ENCODE measurements at places on chromosomes 16 and 17.

DNA sequence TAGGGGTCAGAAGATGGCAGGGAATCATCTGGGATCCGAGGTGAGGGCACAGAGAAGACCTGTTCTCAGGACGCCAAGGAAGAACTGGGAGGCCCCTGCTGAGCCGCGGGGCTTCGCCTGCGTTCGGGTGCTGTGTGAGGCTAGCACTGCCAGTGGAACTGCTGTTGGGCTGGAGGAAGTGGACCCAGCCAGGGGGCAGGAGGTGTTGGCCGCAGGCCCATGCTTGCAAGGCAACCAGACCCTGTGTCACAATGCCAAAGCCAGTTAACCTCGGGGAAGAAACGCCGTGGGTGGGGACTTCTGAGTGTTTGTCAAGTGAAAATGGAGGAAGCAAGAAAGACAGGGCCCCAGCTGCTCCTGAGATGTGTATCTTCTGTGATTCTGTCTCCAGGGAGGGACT is 185.5 kb downstream of the LGALS9B start:
- DNase-seq = no peak

DNA sequence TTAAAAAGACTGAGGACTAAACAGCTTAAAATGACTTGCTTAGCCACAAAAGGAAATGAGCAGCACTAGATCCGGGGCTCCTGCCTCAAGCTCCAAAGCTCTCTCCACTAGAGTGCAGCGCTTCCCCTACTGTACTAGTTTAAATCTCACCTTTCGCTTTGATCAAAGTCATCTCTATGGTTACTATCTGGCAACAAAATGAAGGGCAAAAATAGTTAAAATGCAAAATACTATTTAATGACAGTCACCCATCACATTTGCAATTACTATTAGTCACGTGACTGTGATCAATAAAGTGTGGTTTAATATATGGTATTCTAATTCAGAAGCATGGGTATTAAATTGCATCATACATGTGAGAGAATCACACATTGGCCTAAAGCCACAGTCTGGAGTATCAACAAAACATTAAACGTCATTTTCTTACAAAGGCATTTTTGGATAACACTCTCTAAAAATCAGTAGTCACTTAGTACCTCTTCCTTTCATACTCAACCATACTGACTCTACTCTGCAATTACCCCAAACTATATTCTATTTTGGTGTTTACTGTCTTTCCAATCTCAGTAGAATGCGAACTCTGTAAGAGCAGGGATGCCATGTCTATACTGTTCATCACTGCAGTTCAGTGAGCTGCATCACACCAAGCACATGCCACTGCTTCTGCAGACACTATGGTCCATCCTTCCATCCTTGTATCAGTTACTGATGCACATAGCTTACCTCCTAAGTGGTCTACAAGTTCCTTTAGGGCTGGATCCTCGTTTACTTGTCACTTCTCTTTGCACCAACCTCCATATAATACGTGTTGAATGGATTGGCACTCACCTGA is 6.2 kb downstream of the PSMD12 start:
- peak; percentile 25 for DNase-seq

GRCh38 chr17:33682599-33682998 is 389.5 kb upstream of the ASIC2 start:
- DNase-seq = no peak

DNA sequence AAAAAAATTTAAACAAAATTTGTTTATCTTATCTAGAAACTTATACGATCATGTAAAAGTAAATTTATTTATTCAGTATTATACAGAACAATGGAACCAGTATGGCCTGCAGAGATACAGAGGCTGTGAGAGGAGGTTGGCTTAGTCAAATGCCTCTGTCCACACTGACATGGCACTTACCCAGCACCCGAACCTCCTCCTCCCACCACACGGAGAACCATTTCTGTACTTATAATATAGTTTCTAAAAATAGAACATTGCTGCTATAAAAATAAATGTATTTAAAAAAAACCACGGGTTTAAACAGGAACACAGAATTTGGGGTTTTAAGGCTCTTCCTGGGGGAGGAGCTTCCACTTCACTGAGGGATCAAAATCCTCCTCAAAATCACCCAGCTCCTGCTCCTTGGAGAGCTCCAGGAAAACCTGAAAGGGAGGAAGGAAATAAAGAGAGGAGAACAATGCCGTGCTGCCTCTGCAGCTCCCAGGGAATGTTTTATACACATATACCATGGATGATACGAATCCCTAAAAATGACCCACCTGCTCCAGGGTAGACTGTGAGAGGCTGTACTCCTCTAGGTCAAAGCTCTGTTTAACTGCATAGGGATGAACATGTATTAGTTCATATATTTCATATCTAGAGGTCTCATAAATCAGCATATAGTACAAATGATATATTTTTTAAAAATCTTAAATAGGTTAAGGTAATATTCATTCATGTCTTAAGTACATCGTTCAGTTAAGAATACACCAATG is 87.3 kb downstream of the ABCA8 start:
- DNase-seq = no peak

GRCh38 chr17:52148969-52149351 is 9.6 kb downstream of the CA10 start:
- no peak for DNase-seq

DNA sequence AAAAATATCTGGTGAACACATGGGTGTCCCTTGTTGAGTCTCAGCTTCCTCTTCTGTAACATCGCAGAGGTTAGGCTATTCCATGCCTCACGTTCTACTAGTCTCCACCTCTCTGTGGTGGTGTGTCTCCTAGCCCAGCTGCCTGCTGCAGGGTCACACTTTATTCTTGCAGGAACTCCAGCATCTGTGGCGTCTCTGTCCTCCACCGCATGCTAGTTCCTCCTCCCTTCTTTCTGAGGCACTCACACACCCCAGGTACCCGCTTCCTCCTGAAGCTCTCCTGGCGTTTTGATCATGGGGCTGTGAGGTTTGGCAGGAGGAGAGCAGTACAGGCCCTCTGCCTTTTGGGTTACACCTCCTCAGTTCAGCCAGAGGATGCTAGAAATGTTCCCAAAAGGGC is 9.9 kb upstream of the TEX2 start:
- no peak for DNase-seq

- DNase-seq = no peak
These were observed 91.2 kb downstream of the GNAO1 start for GRCh38 chr16:56282451-56282850.

DNA sequence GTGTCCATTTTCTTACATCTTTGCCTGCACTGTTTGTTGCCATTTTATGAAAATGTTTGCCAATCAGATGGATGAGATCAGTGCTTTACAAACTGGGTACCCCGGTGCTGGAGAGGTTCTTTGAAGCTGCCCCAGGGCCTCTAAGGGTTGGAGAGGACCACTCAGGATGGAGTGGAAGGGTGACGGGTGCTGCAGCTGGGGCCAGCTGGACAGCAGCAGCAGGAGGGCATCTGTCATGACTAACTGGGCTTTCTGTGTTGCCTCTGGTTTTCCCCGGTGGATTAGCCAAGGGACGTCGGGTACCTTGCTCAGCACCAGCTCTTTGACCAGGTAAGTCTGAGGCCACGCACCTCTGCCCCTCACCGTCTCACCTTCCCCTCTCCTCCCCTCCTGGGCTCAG is 12.3 kb downstream of the KDM8 start:
- no peak for DNase-seq

DNA sequence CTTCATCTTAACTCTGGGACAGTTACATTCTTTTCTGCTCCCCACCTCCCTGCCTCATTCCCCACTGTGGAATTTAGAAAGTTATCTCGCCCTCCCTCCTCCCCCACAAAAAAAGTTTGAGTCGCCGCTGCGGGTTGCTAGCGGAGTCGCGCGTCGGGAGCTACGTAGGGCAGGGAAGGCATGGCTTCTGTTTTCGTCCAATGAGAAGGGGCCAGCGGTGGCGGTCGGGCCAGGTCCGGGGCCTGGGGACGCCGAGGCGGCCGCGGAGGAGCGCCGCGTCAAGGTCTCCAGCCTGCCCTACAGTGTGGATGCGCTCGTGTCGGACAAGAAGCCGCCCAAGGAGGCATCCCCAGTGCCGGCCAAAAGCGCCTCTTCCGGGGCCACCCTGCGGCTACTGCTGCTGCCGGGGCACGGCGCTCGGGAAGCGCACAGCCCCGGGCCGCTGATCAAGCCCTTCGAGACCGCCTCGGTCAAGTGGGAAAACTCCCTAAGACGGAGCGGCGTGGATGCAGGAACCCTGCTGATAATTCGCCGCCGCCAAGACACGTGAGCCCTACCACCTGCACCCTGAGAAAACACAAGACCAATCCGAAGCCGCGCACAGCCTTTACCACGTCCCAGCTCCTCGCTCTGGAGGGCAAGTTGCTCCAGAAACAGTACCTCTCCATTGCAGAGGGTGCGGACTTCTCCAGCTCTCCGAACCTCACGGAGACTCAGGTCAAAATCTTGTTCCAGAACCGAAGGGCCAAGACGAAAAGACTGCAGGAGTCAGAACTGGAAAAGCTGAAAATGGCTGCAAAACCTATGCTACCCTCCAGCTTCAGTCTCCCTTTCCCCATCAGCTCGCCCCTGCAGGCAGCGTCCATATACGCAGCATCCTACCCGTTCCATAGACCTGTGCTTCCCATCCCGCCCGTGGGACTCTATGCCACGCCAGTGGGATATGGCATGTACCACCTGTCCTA is 8.9 kb downstream of the OR4D1 start:
- DNase-seq = peak; percentile 61

DNA sequence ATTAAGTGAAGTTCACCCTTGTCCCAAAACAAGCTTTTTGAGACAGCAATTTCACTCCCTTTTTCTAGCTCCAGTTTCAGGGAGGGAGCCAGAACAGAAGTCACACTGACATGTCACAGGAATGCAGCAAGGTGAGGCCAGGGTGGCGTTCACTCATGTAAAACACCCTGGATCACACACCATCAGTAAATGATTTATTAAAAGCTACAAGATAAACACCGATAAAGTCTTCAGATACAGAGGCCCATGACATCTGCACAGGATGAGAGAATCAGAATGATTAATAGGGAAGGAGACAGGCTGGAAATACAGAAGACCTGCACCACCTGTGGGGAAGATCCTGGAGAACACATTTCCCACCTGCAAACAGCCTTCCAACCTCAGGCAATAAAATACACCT is 77.5 kb upstream of the DYNLRB2 start:
- DNase-seq = no peak

GRCh38 chr17:58330997-58331814 is 2.6 kb upstream of the TSPOAP1 start:
- peak; percentile 73 for DNase-seq

DNA sequence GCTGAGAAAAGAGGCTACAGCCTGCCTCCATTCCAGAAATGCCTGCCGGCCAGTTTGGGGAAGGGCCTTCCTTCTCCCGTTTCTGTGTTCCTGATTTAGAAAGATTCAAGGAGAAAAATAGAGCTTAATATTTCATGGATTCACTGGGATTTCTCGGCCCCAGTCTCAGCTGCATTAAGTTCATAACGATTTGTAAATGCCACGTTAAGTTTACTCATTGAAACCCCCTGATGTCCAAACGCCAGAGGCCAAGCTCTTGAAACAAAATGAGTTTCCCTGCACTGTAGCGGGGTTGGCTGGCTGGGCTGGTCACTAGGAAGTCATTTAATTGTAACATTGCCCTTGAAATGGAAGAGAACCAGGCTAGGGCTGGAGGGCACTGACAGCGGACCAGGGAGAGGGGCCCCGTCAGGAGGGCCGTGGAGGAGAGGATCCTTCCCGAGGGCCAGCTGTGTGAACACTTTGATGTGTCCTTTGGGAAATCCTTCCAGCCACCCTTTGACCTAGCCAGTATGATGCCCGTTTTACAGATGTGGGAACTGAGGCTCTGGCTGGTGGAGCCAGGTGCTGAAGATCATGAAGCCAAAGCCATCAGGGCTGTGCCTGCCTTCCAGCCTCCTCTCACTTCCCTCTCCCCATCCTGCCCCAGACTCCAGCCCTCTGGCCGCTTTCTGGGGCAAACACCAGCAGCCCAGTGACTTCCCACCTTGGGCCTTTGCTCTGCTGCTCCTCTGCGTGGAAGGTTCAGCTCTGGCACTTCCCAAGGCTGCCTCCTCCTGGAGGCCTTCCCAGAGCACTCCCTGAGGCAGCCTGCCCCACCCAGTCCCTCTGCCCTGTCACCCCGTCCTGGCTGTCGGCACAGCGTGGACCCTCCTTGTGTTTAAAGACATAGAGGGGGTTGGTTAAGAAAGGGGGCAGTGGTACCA is 220.6 kb downstream of the KATNIP start:
- DNase-seq = no peak

DNA sequence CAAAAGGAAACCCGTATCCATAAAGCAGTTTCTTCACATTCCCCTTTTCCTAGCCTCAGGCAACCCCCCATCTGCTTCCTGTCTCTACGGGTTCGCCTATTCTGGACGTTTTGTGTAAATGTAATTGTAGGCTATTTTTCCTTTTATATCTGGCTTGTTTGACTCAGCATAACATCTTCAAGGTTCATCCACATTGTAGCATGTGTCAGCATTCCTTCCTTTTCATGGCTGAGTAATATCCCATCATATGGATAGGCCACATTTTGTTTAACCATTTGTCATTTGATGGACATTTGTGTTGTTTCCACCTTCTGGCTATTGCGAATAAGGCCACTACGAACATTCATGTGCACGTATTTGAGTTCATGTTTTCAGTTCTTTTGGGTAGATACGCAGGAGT is 54.6 kb downstream of the FOXL1 start:
- no peak for DNase-seq

DNA sequence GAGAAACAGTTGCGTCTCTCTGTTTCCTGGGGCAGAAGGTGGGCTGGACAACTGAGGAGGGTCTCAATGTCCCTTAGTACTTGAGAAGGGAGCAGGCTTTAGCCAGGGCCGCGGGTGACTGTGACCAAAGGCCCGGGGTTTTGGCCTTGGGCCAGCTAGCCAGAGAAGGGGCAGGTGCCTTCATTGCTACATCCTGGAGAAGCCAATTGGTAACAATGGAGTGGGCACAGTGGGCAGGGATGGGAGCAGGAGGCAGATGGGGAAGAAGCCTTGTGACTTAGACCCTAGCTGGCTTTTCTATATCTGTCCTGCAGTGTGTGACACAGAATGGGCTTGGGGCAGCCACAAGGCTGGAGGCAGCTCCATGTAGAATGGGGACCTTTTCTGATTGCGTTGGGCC is 46.0 kb downstream of the CLEC16A start:
- no peak for DNase-seq

GRCh38 chr17:34228781-34229180 is 26.3 kb upstream of the CCL2 start:
- no peak for DNase-seq

DNA sequence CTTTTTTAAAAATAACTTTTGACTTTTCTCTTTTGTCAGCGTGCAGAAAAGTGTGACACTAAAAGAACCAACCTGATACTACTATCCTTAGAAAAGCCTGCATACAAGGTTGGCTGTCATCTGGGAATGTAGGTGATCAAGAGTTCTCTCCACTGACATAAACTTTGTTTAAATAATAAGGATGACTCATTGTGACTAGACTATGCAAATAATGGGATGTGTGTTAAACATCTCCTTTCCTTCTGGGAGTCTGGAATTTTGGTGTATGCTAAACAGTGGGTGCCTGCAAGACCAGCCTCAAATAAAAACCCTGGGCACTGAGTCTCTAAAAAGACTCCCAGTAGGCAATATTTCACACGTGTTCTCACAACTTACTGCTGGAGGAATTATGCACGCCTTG is 373.4 kb downstream of the CNTNAP4 start:
- no peak for DNase-seq

- no peak for DNase-seq
These were observed 106.3 kb upstream of the PSMD7 start for GRCh38 chr16:74190292-74190691.

Measured in stimulated activated naive CD4-positive, alpha-beta T cell treated with Interleukin-2 at 50 U/mL for 16 hours (primary cell).